ENCODE measurements at places on chromosomes 1 and 21. TPM values are rescaled to one million over a fixed set of nuclear protein-coding genes. Genes with fewer than 3 reads are reported as not detected.
A peak's percentile ranks its signal among the peaks of the same experiment; 100 is the strongest.

NR5A2 gene
- not detected for total RNA-seq

VHLL gene
- 0.34 TPM for total RNA-seq

ATP1A4 gene
- 0.17 TPM for total RNA-seq

SLC9C2 gene
- total RNA-seq: not detected

HSPA6 gene
- 0.09 TPM for total RNA-seq

PKLR gene
- 0.53 TPM for total RNA-seq

GRCh38 chr1:193310564-193310963, 124.2 kb upstream of the B3GALT2 start:
- no peaks in the 10 kb centered on the region for H3K36me3 ChIP-seq
- H3K27me3 ChIP-seq: no peaks in the 10 kb centered on the region
- H3K4me1 ChIP-seq: no peaks in the 10 kb centered on the region
- no peak overlapping the region for H3K4me3 ChIP-seq
- no peak for DNase-seq

DNA sequence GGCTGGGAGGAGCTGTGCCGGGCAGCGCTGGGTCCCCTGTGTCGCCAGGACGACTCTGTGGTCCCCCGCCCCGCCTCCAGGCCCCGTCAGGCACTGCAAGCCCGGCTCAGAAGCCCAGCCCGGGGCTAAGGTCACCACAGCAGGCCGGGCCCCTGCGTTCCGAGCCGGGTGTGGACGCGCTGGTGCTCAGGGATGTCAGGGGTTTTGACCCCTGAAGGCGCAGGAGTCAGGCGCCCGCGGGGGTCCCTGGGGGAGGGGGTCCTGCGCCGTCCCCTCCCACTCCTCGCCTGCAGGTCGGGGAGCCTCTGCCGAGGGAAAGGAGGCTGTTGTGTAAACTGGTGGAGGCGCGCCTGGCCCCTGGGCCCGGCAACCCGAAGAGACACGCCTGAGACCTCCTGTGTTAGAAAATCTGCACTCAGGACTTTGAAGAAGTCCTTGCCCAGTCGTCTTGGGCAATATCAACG, 23.7 kb upstream of the TMEM54 start:
- H3K27me3 ChIP-seq: peaks cover 67% of the 10 kb centered on the region
- DNase-seq: peak; percentile 83
- peak overlapping the region; percentile 61 for H3K4me3 ChIP-seq
- H3K4me1 ChIP-seq: no peaks in the 10 kb centered on the region
- H3K27ac ChIP-seq: no peak overlapping the region

DNA sequence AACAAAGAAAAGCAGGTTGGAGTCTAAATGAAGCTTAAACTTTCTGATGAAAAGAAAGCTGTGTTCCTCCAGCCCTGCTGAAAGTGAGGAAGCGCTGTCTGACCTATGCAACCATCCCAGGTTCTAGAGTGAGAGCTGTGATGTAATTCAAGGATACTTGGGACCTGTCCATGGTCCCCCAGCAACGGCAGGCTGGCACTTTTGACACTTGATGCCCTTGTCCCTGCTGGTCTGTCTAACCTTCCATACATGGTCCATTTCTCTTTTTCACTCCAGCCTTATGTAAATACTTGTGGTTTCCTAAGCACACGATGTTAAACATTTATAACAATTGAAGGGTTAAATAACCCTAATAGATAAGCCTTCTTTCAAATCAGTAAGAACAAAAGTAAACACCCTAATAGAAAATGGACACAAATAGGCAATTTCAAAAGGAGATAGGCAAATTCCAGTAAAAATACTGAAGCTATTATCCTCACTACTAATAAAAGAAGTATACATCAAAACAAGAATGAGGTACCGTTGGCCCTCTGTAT, 17.7 kb upstream of the KDM4A start:
- no peak overlapping the region for H3K27ac ChIP-seq
- no peaks in the 10 kb centered on the region for H3K36me3 ChIP-seq
- no peaks in the 10 kb centered on the region for H3K4me1 ChIP-seq
- DNase-seq: peak; percentile 10
- no peak overlapping the region for H3K4me3 ChIP-seq

DNA sequence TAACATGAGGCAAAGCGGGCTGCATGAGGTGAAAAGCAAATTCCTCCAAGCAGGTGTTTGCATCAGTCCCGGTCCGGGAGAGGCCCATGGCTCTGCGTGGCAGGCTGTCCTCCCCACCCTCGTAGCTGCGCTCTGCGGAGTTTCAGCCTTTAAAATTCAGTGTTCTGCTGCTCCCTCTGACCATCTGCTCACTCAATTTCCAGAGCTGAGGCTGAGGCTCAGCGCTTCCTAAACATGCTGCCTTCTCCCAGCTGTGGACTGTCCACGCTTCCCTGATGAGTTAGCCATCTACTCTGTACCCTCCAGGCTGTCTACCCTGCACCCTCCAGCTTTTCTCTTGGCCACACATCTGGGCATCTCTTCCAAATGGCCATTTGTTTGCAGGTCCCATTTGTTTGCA, 87.7 kb downstream of the KCNJ6 start:
- no peaks in the 10 kb centered on the region for H3K36me3 ChIP-seq
- H3K4me3 ChIP-seq: no peak overlapping the region
- H3K4me1 ChIP-seq: peaks cover 5% of the 10 kb centered on the region
- no peak overlapping the region for H3K27ac ChIP-seq
- DNase-seq: no peak

GRCh38 chr1:100719490-100719889, at the start of gene VCAM1:
Gene VCAM1 (plus strand): TSS chr1:100719742. CDS start chr1:100719861, 119 bp downstream.
- H3K4me3 ChIP-seq: no peak within 1 kb of the TSS
- H3K27ac ChIP-seq: no peak within 1 kb of the TSS
- DNase-seq: peak; percentile 66
- peaks cover 17% of the 10 kb centered on the region for H3K4me1 ChIP-seq
- no peaks in the 10 kb centered on the region for H3K36me3 ChIP-seq

GRCh38 chr1:58465176-58465575, 81.3 kb downstream of the OMA1 start:
- H3K27ac ChIP-seq: no peak overlapping the region
- no peaks in the 10 kb centered on the region for H3K4me1 ChIP-seq
- no peak overlapping the region for H3K4me3 ChIP-seq
- no peaks in the 10 kb centered on the region for H3K27me3 ChIP-seq
- no peak for DNase-seq

DNA sequence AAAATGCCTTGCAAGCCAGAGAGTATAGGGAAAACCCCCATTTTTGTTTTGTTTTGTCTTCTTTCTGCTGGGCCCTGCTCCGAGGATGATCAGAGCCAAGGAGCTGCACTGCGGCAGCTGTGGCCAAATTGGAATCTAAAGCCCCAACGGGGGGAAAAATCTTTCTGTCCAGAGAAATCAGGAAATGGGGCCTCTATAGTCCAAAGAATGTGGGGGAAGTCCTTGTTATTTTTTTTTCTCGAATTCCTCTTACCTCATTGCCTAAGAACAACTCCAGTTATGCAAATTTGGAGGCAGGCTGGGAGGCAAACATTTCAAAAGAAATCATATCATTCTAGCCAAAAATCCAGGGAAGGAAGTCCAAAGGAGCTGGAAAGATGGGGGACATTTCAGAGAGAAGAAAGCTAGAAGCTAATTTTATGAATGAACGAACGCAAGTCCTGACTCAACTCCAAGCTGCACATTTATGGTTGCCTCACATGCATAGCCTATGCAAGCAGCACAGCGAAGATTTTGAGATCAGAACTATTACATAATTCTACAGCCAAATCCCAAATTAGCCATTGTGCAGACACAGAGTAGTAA, 263.2 kb downstream of the KCTD3 start:
- H3K4me3 ChIP-seq: no peak overlapping the region
- no peaks in the 10 kb centered on the region for H3K36me3 ChIP-seq
- no peak for DNase-seq
- no peaks in the 10 kb centered on the region for H3K4me1 ChIP-seq
- H3K27ac ChIP-seq: no peak overlapping the region

DNA sequence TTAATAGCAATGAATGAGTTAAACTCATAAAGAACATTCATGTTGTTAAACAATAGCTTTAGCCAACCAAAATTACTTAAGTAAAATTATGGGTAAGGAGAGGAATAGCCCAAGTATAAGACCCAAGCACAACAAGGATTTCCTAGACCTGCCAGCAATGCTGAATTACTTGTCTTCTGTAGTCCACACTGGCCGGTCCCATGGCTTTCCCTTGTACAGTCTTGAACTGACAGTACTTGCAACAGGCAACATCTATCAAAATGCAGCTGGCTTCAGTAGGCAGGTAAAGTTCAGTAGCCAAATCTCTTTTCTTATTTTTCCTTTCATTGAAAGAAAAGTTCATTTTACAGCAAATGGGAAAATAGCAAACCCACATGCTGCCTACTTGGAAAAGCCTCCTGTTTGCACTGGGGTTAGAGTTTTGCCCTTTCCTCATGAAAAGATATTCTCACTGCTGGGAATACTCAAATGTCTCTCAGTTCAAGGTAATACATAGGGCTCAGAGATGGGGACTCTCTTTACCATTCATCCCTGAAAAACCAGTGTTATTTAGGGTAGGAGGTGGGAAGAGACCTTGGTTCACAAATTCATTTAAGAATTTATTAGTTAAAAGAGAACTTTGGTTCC, 222.8 kb downstream of the TTLL7 start:
- peaks cover 48% of the 10 kb centered on the region for H3K4me1 ChIP-seq
- H3K36me3 ChIP-seq: no peaks in the 10 kb centered on the region
- no peak overlapping the region for H3K27ac ChIP-seq
- DNase-seq: no peak
- H3K27me3 ChIP-seq: no peaks in the 10 kb centered on the region

DNA sequence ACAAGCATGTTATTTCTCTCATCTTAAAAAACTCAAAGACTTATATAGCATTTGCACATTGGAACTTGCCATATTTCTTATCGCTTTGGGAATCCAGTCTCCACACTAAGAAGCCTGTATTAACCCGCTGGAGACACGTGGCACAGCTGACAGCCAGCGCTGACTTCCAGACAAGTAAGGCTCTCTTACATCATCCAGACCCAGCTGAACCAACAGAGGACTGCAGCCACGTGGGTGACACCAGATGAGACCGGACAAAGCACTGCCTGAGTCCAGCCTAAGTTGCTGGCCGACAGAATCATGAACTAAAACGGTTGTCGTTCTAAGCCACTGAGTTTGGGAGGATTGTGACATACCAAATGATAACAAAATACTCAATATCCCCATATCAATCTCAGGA, 6.3 kb upstream of the CD247 start:
- no peaks in the 10 kb centered on the region for H3K36me3 ChIP-seq
- H3K27me3 ChIP-seq: no peaks in the 10 kb centered on the region
- DNase-seq: no peak
- H3K27ac ChIP-seq: no peak overlapping the region

DNA sequence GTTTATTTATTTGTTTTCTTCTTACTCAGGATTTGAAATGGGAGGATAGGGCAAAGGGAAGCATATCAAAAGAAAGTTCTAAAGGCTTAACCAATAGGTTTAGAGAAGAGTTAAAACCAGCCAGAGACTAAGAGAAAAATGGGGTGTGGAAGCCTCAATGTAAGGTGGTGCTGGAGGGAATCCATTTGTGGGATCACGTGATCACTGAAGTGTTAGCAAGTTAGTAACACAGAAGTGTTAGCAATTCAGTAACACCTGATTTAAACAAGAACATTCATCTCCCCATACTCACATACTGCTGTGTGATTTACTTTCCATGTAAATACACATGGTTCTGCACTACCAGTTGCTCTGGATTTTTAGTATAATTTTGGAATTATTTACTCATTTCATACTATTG, 451.2 kb downstream of the DISC1 start:
- H3K4me3 ChIP-seq: no peak overlapping the region
- no peaks in the 10 kb centered on the region for H3K36me3 ChIP-seq
- no peak for DNase-seq
- H3K4me1 ChIP-seq: no peaks in the 10 kb centered on the region
- no peaks in the 10 kb centered on the region for H3K27me3 ChIP-seq

GRCh38 chr1:192973988-192974387, 85.2 kb downstream of the UCHL5 start:
- no peak for DNase-seq
- H3K27ac ChIP-seq: no peak overlapping the region
- H3K4me1 ChIP-seq: peaks cover 11% of the 10 kb centered on the region
- no peak overlapping the region for H3K4me3 ChIP-seq
- no peaks in the 10 kb centered on the region for H3K27me3 ChIP-seq

DNA sequence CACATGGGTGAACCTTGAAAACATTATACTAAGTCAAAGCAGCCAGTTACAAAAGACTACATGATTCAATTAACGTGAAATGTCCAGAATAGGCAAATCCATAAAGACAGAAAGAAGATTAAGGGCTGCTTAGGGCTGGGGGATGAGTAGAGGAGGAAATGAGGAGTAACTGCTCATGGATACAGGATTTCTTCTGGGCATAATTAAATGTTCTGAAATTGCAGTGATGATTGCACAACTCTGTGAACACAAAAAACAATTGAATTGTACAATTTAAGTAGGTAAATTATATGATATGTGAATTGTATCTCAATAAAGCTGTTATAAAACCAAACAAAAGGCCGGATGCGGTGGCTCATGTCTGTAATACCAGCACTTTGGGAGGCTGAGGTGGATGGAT, 52.2 kb downstream of the RERE start:
- no peaks in the 10 kb centered on the region for H3K27me3 ChIP-seq
- H3K36me3 ChIP-seq: no peaks in the 10 kb centered on the region
- no peak overlapping the region for H3K27ac ChIP-seq
- DNase-seq: no peak
- H3K4me3 ChIP-seq: no peak overlapping the region

GRCh38 chr1:119713039-119713748, 1.5 kb downstream of the PHGDH start:
- H3K4me3 ChIP-seq: peak overlapping the region; percentile 83
- peaks cover 40% of the 10 kb centered on the region for H3K4me1 ChIP-seq
- DNase-seq: peak; percentile 54
- H3K27ac ChIP-seq: peak overlapping the region; percentile 30

GRCh38 chr1:9873385-9873784, 36.7 kb downstream of the CTNNBIP1 start:
- DNase-seq: no peak
- H3K36me3 ChIP-seq: no peaks in the 10 kb centered on the region
- H3K27me3 ChIP-seq: no peaks in the 10 kb centered on the region

GRCh38 chr1:145908653-145909052, 1.2 kb downstream of the ITGA10 start:
- H3K4me3 ChIP-seq: no peak overlapping the region
- H3K27ac ChIP-seq: no peak overlapping the region

DNA sequence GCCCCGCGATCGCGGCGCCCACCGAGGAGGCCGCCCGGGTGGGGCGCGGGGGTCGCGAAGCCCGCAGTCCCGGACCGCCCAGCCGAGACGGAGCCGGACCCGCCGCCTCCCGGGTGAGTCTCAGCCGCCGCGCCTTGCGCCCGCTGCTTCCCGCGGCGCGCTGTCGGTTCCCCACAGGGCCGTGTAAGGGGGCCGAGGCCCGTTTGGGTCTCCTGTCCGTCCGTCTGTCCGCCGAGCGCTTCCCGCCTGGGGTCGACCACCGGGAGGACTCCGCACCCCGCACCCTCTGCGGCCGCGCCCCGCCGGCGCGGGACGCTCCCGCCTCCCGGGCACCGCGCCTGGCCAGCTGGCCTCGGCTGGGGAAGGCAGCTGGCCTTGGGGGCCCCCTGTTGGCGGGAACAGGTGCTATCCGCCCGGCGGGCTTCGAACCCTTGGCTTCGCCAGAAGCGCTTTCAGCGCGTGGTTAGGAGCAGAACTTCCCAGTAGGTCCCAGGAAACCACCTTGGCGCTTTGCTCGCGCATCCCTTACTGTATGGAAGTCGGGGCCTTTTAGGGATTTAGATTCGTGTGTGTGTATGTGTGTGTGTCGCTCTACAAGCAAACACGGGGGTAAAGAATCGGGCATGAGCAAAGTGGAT, 414 bp downstream of the TMEM51 start:
- peak; percentile 88 for DNase-seq
- peaks cover 66% of the 10 kb centered on the region for H3K27me3 ChIP-seq
- peaks cover 19% of the 10 kb centered on the region for H3K4me1 ChIP-seq
- no peak overlapping the region for H3K27ac ChIP-seq

- H3K4me1 ChIP-seq: peaks cover 23% of the 10 kb centered on the region
- H3K27me3 ChIP-seq: peaks cover 10% of the 10 kb centered on the region
- no peak overlapping the region for H3K27ac ChIP-seq
- no peaks in the 10 kb centered on the region for H3K36me3 ChIP-seq
Measured at GRCh38 chr1:38558500-38559445, 300.8 kb downstream of the RRAGC start.
